ENCODE measurements at places on chromosomes 5 and 9. TPM values are rescaled to one million over a fixed set of nuclear protein-coding genes. Genes with fewer than 3 reads are reported as not detected.

DNA sequence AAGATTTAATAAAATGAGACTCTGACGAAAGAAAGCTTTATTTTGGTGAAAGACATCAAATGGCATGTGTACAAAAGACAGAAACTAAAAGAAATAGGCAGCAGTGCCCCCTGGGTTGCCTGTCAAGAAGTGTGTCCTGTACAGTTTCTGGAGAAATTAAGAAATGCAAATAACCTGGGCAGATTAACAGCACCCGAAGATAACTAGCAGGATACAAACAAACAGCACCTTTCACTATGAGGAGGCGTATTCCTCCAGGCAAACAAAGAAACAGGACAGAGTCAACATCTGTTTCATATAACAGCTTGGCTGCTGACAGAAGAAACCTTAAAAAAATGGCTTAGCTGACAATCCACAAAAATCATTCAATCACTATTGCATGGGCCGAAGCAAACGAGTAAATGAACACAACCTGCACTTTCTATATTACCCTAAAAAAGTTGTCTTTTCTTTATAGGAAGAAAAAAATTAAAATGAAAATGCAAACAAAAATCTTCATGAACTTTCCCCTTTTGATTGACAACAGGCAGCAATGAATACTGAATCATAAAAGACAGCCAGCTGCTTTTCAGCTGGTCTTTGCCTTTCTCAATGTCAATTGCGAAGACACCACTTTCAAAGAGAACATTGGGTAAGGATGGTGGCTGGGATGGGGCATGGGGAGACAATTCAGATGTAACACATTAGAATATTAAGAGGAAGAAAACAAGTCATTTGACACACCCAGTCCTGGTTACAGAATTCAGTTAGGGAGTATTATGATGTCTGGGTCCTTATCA lies 162.1 kb downstream of the ARL15 start:
- peak; percentile 35 for ATAC-seq

GRCh38 chr9:109411798-109412352 lies 86.2 kb downstream of the PTPN3 start:
- no peak for ATAC-seq

Gene LCN15
- total RNA-seq = 0.47 TPM

Gene HNRNPK
- 466 TPM for total RNA-seq

DNA sequence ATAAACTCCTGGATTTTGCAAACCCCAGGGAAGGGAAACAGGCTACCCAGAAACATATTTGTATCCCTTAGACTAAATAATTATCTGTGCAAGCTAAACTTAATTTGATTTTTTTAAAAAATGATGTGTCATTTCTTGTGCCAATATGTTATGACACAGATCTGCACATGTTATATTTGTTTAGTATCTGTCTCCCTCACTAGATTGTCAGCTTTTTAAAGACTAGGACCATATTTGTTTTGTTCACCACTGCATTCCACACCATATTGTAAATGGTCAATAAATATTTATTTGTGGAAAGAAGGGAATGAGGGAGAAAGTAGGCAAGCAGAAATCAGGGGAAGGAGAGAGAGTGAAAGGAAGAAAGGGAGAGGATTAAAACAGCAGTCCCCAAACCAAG lies 143.3 kb upstream of the TNPO1 start:
- no peak for ATAC-seq

DNA sequence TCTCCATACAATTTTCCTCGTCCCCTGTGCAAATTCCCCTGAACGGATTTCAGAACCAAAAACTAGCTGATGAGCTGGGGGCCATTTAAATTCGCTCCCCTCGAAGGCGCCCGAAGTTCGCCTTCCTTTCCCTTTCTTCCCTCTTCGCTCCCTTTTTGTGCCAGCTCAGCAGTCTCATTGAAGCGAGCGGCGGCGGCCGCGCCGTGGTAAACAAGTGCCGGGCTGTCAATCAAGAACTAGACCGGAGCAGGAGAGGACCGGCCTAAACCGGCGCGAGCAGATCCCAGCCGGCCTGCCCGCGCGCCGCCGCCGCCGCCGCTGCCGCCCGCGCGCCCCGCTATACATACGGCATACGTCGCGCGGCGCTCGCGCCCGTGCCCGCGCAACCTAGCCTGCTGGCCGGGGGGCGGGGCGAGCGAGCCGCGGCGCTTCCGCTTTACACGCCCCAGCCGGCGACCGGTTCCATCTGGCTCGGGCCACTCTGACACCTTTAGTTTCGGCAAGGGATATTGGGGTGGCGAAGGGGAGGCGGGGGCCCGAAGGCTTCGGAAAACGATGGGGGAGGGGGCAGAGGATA lies 3.1 kb downstream of the ARRDC3 start:
- peak; percentile 72 for ATAC-seq
